ENCODE measurements at places on chromosomes 2 and 18.
A peak's percentile ranks its signal among the peaks of the same experiment; 100 is the strongest.

DNA sequence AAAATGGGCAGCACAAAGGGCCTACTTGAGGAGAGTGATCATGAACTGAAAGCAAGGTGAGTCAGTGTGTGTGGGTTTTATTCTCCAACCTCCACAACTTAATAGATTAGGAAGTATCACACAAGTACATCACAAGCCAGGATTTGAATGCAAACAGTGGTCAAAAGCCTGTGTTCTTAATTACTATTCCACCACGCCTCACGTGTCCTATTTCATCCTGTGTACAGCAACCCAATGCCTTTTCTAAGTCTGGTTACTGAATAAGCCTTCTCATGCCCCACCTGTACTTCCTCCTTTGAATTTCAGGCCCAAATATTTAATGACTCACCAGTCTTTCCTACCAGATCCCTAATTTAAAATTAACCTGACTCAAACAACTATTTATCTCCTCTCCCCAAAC, 755.7 kb upstream of the SLC8A1 start:
- no peak for DNase-seq

DNA sequence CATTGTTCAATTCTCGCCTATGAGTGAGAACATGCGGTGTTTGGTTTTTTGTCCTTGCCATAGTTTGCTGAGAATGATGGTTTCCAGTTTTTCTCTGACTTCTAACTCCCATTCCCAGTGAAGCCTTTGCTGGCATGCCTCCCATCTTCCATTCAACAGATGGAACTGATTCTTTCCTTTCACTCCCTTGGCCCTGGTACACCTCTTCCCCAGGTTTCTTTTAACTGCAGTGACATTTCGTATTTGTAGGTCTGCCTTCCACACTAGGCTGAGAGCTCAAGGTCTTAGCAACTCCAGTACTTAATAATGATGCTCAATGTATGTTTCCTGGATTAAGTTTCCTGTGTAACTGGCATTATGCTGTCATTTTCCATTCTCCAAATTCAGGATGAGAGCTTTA, 48.5 kb downstream of the GAREM1 start:
- DNase-seq, result no peak

DNA sequence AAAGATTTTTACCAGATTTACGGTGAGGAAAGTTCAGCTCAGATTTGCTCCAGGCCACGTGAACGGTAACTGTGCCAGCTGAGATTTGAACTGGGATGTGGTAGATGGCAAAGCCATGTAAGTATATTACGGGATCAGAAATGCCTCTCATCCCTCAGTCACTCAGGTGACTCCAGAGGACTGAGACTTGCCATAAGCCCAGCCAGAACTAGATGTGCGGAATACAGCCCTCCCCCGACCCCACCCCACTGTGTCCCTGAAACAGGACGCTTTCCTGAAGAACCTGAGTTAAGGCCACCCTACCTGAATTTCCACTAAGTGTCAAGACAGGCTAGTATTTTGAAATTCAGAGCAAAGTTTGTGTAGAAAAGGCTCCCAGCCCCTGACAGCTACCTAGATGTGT, 1.3 kb upstream of the FHL2 start:
- DNase-seq, result no peak

DNA sequence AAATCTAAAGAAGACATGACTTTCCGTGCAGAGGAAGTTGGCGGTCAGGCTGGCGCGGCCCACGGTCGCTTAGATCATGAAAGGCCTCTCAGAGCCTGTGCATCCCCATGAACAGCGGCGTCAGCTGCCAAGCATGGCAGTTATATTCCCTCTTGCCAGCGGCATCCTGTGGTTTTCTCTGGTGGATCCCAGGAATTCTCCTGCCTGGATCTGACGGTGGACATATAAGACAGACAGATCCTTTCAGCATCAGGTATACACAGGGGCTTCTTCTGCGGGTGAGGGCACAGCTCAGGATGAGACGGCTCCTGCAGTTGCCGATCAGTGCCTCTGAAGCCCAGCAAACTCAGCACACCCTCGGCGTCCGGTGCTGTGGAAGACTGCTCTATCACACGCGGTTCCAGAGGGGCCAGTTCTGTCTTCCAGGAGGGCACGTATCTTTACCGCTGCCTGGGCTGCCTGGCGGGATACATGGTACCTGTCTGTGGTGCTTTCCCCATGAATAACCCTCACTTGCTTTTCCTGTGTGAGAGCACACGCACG, 157.8 kb downstream of the LDLRAD4 start:
- peak; percentile 58 for DNase-seq
